ENCODE measurements at places on chromosomes 7 and 10.

DNA sequence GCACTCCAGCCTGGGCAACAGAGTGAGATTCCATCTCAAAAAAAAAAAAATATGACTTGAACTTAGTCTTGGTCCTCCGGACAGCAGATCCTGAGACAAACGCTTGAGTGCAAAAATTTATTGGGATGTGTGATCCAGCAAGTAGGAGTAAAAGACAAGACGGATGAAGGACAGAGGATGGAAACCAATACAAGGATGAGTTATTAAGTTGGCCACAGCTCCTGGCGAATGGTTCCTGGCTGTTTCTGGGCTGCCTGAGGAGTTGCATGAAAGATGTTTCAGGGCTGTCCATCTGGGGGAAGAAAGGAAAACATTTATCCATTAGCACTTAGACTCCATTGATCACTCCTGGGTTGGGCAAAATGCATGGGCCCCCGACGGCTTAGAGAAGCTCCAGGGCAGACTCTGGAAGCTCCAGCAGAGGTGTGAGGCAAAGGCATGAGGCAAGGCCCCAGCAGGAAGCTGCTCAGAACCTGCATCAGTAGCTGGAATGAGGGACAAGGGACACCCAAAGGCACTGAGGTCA is 98.3 kb upstream of the ZNF438 start:
- no peak for DNase-seq

- DNase-seq = no peak
These were observed 63.3 kb upstream of the SMNDC1 start for GRCh38 chr10:110368002-110368401.

- DNase-seq = no peak
These were observed 304.1 kb upstream of the COBL start for GRCh38 chr7:51620706-51621105.

DNA sequence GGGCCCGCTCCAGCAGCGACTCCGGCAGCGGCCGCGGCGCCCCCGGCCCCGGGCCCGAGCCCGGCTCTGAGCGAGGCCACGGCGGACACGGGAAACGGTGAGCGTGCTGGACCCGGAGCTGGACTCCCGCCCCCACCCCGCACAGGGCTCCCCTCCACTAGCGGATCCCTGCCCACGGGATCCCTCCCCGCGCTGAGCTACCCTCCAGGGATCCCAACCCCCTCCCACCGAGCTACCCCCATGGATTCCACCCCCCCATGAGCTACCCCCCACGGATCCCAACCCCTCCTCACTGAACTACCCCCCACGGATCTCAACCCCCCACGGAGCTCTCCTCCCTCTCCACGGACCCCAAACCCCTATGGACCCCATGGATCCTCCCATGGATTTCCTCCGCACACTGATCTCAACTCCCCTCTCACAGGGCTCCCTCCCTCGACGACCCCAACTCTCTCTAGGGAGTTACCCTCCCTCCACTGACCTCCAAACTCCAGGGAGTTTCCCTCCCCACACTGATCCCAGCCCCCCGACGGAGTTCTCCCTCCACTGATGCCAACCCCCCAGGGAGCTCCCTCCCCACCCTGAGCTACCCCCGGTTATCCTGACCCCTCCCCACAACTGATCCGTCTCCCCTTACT is 20.6 kb upstream of the HSPB1 start:
- DNase-seq = no peak

DNA sequence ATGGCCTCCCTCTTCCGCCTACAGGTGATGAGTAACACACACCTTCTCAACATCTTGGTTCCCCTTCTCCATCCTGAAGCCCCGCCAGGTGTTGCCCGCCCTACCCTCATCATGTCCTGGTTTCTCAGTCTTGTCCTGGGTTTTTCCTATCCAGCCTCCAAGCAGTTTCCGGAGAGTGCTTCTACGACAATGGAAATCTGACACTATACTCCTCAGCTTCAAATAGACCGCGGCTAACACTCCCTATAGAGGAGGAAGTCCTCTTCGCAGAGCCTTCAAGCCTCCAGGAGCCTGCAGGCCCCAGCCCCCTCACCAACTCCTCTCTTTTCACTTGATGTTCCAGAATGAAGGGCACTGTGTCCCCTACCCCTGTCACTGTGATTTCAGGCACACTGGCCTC is 147.4 kb downstream of the PRPF18 start:
- DNase-seq = no peak

Data from NCI-H2107 (cell line).